Stimulated activated CD4-positive, alpha-beta T cell treated with anti-CD3 and anti-CD28 coated beads, TNF-alpha, amount 100 ng/mL, for 4 hours (primary cell): ENCODE measurements at places on chromosomes 16 and 17.

GRCh38 chr17:55289106-55289446 lies 24.3 kb downstream of the HLF start:
- no peak for DNase-seq

- DNase-seq, result no peak
Observed at GRCh38 chr17:8226536-8227237, 16.3 kb upstream of the AURKB start.

- DNase-seq, result no peak
Observed at GRCh38 chr16:1669698-1670097, 8.4 kb upstream of the JPT2 start.

- no peak for DNase-seq
Observed at GRCh38 chr16:49189286-49189685, 92.4 kb downstream of the CBLN1 start.
